Osteocyte (in vitro differentiated cells): ENCODE measurements at places on chromosomes 11 and 22. TPM values are rescaled to one million over a fixed set of nuclear protein-coding genes. Genes with fewer than 3 reads are reported as not detected.

- DNase-seq, result peak; percentile 81
These were observed 475.1 kb downstream of the BRD1 start for GRCh38 chr22:49352361-49353169.

DNA sequence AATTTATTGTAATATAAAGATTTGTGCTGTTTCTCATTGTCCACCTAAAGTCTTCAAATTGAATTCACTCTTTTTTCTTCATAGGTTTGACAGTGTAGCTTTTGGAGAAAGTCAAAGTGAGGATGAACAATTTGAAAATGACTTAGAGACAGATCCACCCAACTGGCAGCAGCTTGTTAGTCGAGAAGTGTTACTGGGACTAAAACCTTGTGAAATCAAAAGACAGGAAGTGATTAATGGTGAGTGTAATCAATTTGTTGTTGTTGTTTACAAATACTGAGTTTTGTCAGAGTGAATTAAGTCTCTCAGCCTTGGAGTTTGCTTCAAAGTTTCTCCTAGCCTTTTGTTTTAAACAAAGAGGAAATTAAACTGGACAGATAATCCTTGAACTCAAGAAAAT, 53.6 kb upstream of the GRIK4 start:
- no peak for DNase-seq

RTN4RL2 gene
- total RNA-seq, result 0.81 and 0.84 TPM in 2 replicates

GDPD4 gene
- not detected in 2 replicates for total RNA-seq

DNA sequence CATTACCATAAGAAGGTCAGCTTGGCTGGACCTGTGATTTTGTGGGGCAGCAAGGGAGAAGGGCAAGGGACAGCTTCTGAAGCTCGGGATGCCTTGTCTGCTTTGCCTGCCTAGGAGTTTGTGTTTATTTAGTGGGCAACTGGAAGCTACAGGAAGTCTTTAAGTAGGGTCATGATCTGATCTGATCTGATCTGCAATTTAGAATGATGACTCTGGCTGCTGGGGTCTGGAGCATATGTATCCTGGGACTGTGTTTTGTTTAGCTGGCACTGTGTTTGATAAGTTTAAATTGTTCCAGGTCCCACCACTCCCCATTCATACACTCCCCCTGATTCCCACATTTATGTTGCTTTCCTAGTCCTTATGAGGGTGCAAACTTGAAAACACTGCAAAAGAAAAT, 47.7 kb upstream of the HTATIP2 start:
- no peak for DNase-seq

C11orf98 gene
- 53.6 and 56.3 TPM in 2 replicates for total RNA-seq

SERPING1 gene
- total RNA-seq, result 19.9 and 21.9 TPM in 2 replicates

GRCh38 chr22:19518635-19519034, 5.6 kb downstream of the CLDN5 start:
- no peak for DNase-seq

DNA sequence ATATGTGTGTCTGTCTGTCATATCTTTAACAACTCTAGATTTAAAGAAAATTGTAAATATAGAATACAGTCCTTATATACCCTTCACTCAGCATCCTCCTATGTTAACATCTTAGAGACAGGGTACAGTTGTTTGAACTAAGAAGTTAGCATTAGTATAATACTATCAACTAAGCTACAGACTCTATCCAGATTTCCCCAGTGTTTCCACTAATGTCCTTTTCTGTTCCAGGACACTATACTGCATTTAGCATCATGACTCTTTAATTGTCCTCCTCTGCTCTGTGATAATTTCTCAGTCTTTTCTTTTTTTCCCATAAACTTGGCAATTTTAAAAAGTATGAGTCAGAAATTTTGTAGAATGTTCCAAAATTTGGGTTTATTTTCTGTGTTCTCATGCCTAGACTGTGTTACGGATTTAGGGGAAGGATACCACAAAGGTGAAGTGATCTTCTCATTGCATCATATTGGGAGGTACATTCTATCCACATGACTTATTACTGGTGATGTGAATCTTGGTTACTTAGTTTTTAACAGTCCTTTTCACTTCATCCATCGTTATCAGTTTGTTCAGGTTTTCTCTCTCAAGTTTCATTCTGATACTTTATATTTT, 168.4 kb downstream of the SBF2 start:
- no peak for DNase-seq

CECR2 gene
- 0.24 and 0.63 TPM in 2 replicates for total RNA-seq

SMTNL1 gene
- not detected in 2 replicates for total RNA-seq

ADORA2A gene
- total RNA-seq, result 1.6 and 3.5 TPM in 2 replicates

- peak; percentile 85 for DNase-seq
These were observed 479 bp downstream of the RSF1 start for GRCh38 chr11:77819921-77820564.

CCDC73 gene
- not detected in 2 replicates for total RNA-seq

DNA sequence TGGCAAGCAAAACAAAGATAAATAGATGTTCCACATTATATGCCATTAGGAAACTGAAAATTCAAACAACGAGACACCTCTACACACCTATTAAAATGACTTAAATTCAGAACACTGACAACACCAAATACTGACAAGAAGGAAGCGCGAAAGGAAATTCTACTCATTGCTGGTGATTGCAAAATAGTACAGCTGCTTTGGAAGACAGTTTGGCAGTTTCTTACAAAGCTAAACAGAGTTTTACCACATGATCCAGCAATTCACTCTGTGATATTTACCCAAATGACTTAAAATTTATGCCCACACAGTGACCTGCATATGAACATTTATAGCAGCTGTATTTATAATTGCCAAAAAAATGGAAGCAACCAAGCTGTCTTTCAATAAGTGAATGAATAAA, 232.6 kb downstream of the CASP12 start:
- no peak for DNase-seq

CD3D gene
- not detected in 2 replicates for total RNA-seq

- DNase-seq, result no peak
These were observed 518.7 kb downstream of the NTM start for GRCh38 chr11:131889146-131889577.

GRCh38 chr11:93145390-93145915, 52.3 kb downstream of the SLC36A4 start:
- DNase-seq, result no peak

- no peak for DNase-seq
These were observed 32.4 kb downstream of the TMEM225 start for GRCh38 chr11:123853038-123853437.

DNA sequence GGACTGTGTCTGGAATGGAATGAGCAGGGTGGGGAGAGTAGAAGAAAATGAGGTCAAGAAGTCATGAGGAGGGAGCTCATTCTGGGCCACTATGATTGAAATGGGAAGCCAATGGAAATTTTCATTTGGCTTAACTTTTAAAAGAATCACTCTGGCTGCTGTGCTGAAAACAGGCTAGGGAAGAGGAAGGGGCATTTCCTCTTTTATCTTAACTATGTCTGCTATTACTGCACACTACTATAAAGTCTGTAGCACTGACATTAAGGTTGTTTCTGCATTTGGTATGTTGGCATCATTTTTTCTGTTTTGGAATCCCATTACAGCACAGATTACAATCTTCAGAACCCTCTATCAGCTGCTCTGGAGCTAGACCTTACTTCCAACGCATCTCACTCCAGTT, 8.2 kb downstream of the PATL1 start:
- DNase-seq, result no peak

GRCh38 chr11:44590769-44591168, 25.3 kb downstream of the CD82 start:
- no peak for DNase-seq

DNA sequence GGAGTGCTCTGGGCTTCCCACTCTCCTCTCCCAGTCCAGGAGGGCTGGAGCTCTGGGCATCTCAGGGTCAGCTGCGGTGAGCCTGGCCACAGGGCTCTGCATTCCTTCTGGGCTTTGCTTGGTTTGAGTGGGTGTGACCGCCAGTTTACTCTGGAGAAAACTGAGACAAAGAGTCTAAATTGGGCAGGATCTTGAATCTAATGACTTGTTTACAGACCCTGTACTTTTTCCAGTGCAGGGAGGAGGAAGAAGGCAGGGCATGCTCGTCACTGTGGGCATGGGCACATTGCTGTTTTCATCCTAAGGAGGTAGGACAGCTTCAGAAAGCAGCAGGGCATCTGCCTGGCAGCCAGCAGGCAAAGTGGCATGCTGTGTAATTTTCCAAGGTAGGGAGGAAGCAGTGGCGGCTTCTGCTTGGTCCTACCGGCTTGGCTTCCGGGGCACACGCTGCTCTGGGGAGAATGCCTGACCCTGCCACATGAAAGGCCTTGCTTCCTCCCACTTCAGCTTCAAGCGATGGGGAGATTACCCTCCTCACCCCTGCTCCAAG, 22.9 kb downstream of the FLI1 start:
- DNase-seq, result no peak

- no peak for DNase-seq
These were observed 10.8 kb upstream of the SNX32 start for GRCh38 chr11:65822776-65823528.

FDX1 gene
- 6.3 and 7.1 TPM in 2 replicates for total RNA-seq
